ENCODE measurements at places on chromosomes 3 and 15.

DNA sequence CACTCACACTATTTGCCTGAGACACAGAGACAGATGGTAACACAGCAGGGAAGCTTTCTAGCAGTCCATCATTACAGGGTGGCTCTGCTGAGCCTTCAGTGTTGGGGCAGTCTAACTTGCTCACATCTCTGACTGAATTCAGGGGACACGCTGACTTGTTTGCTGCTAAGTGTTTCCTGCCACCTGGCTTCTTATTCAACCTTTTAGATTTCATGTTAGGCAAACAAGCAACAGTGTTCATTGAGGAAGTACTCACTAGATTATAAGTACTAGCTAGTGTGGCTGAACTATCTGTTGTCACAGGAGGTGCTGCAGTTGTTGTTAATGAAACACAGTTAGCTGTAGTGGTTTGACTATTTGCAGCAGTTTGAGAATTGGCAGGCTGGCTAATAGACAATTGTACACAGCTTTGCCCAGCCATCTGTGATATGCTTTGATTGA, 37.3 kb downstream of the USF3 start:
- DNase-seq, result no peak

DNA sequence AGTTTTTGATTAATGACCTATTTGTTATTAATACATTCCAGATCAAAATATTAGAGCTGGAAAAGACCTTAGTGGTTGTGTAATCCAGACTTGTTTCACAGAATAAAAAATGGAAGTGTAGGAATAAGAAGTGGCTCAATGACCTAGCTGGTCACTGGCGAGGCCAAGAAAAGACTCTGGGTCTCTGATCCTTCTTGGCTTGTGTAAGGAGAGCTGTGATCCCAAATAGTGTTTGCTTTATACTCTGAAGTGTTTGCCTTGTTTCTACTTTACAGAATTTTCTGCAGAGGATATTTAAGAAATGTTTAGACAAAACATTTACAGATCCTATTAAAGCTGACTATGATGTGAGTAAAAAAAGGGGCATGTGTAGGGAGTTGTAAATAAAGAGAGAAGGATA, 7.1 kb downstream of the C3orf85 start:
- no peak for DNase-seq

GRCh38 chr3:102353148-102353547, 81.7 kb upstream of the ZPLD1 start:
- no peak for DNase-seq

- DNase-seq, result no peak
These were observed 179.9 kb downstream of the ZIC1 start for GRCh38 chr3:147589016-147589415.

- no peak for DNase-seq
These were observed at the start of gene CAMKV for GRCh38 chr3:49869525-49870126. Gene CAMKV (minus strand): TSS chr3:49869906. CDS start chr3:49862388, 7,518 bp downstream.

DNA sequence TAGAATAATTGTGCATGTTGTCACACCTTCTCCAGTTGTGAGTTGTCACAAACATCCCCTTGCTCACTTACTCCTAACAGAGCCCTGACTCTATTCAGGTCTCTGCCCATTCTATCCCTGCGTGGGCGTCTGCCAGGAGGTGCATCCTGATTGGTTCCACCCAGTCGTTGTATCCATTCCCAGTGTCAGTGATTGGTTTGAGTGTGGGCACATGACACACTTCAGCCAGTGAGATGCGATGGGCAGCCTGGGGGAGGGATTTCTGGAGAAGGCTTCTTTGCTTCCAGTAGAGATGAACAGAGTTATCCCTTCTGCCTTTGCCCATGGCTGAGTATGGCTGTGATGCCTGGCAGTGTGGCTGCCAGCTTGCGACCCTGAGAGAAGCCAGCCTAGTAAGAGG, 18.7 kb downstream of the PXYLP1 start:
- no peak for DNase-seq

DNA sequence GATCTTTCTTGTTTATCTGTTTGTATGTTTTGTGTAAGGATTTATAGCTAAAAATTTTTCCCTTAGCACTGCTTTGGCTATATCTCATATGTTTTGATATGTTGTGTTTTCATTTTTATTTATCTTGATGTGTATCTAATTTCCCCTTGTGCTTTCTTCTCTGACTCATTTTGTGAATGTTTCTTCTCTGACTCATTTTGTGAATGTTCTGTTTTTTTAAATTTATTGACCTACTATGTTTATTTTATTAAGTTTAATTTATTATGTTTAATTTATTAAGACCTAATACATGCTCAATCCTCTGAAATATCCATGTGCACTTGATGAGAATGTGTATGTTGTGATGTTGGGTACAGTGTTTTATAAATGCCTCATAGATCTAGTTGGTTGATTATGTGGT, 793.5 kb upstream of the CADM2 start:
- no peak for DNase-seq

- DNase-seq, result no peak
These were observed 12.4 kb upstream of the EID1 start for GRCh38 chr15:48865370-48866079.

DNA sequence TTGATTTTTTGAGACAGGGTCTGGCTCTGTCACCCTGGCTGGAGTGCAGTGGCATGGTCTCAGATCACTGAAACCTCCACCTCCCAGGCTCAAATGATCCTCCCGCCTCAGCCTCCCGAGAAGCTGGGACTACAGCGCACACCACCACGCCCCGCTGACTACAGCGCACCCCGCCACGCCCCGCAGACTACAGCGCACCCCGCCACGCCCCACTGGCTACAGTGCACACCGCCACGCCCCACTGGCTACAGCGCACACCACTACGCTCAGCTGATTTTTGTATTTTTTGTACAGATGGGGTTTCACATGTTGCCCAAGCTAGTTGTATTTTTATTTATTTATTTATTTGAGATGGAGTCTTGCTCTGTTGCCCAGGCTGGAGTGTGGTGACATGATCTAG, 35.6 kb downstream of the SLC51A start:
- no peak for DNase-seq

GRCh38 chr3:148588291-148588690, 109.4 kb upstream of the AGTR1 start:
- DNase-seq, result no peak

DNA sequence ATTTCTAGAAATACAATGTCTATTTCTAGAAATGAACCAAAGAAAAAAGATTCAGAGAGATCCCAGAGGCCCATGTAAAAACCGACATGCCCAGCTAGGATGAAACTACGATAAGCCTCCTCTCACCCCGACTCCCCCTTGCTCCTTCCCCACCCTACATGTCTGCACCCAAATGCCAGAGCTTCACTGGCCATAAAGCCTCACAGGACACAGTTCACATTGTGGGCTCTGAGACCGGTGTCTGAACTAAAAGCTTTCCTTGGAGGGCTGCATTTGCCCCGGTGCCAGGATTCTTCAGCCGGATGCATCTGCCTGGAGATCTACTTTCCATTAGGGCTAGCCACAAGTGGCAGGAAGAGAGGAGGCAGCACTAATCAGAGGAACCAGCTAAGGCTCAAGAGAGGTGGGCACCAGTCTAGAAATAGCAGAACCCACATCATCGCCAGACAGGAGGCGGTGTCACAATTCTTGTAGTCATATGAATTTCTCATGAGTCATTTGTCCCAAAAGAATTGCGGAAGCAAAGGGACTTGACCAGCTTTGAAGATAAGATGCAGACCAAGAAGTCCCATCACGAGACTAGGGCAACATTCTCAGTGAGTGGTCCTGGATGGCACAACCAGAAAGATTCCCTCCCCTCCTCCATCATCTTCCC, 353.6 kb downstream of the NTRK3 start:
- DNase-seq, result no peak

GRCh38 chr3:190375246-190375645, 12.7 kb upstream of the CLDN16 start:
- no peak for DNase-seq

- no peak for DNase-seq
These were observed 216.9 kb downstream of the IGSF11 start for GRCh38 chr3:118817748-118818165.

GRCh38 chr3:177382944-177383343, 185.7 kb upstream of the TBL1XR1 start:
- no peak for DNase-seq

- DNase-seq, result no peak
These were observed 19.2 kb downstream of the PXYLP1 start for GRCh38 chr3:141250828-141251227.

DNA sequence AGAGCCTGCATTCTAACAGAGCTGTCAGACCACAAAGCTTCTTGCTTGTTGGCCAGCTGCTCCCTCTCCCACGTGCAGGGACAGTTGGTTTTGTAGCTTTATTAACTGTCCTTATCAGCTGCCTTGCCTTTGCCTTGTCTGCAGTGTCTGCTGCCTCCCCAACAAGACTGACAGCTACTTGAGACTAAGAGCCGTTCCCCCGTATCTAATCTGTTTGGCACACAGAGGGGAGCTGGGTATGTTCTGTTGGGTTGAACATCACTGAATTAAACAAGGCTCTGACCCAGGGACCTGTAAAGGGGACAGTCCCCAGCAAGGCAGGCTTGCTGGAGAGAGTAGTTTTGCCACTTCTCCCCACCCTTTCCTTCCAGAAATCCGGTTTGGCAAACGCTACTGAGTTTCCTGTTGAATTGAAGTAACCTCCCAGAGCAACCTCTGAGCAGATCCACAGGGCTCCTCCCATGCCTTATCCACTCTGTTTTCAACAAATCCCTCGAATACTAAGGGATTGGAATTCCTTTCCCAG, 116.1 kb downstream of the ANP32A start:
- no peak for DNase-seq

Measured in T-helper 22 cell (primary cell).